ENCODE measurements at places on chromosomes 4 and X.

DNA sequence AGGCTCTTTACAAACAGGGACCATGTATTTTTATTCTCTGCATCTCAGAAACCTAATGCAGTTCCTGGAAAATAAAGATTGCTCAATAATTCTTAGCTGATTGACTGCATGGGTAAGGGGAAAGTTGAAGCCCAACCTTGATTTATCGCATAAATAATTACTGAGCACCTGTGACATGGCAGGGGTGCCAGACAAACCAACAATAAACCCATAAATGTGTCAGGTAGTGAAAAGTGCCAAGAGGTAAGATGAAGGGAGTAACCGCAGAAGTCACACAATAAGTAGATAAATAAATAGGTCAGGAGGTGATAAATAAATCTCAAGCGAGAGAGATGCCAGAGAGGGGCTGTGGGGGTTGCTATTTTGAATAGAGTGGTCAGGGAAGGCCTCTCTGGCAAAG, 20.1 kb upstream of the AP1S2 start:
- DNase-seq, result no peak
- no peaks in the 10 kb centered on the region for H3K36me3 ChIP-seq
- H3K27me3 ChIP-seq, result no peaks in the 10 kb centered on the region
- no peak overlapping the region for H3K4me3 ChIP-seq
- no peaks in the 10 kb centered on the region for H3K4me1 ChIP-seq

DNA sequence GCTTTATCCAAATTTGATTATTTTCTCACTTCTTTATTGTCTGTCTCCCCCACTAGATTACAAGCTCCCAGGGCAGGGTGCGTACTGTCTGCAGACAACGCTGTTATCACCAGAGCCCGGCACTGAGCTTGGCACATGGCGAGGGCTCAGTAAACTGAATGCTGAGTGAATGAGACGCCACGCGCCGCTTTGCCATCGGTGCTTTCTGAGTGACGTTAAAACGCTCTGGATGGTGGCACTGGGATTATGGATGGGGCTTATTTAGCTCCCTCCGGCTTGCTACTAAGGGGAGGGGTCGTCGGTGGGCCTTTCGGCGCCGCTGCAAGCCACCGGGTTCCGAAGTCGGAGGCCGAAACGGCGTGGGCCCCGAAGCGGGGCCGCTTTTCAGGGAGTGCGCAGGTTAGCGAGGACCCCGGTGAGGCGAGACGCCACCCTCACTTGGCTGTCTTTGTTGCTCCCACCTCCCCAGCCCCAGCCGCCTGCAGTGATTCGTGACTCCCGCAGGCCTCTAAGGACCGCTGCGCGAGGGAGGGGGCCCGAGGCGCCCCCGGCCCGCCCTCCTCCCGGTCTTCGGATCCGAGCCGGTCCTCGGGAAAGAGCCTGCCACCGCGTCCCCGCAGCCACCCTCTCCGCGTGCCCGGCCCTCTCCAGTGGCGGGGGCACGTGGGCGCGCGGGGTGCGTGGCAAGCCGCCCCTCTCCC, 569 bp upstream of the FHL1 start:
- no peak overlapping the region for H3K27ac ChIP-seq
- H3K4me3 ChIP-seq, result peak overlapping the region; percentile 62
- DNase-seq, result no peak

GRCh38 chr4:180341926-180342325, 1901.3 kb upstream of the TENM3 start:
- H3K4me3 ChIP-seq, result no peak overlapping the region
- H3K36me3 ChIP-seq, result no peaks in the 10 kb centered on the region
- H3K27ac ChIP-seq, result no peak overlapping the region
- H3K4me1 ChIP-seq, result no peaks in the 10 kb centered on the region
- no peaks in the 10 kb centered on the region for H3K27me3 ChIP-seq

- H3K4me1 ChIP-seq, result no peaks in the 10 kb centered on the region
- no peak within 1 kb of the TSS for H3K27ac ChIP-seq
- no peak for DNase-seq
- H3K27me3 ChIP-seq, result no peaks in the 10 kb centered on the region
- H3K4me3 ChIP-seq, result no peak within 1 kb of the TSS
Measured at GRCh38 chrX:152138388-152138784, at the start of gene MAGEA10. TSS of gene MAGEA10 (minus strand) at chrX:152138577. CDS start at chrX:152135620, 2,957 bp downstream.

DNA sequence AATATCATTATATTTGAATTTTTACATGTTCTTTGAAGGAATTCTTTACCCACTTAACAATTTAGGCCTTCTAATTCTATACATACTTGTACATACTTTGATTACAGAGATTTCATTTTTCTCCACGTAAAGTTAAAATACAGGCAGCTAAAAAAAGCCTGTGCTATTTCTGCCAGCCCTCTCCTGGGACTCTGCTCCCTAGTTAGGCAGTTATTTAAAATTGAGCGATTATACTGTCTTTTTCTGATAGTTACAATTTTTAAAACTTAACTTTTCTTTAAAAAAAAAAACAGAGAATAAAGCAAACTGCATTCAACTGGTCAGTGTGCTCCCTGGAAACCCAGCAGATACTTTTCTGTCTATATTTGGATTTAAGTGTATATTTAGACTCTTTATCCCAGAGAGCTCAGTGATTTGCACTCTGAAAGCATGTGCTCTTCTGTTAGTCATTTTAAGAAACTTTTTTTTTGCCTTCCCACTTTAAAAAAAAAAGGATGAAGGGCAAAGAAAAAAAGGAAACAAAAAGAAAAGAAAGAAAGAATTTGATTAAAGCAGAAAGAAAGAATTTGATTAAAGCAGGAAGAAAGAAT, 18.1 kb upstream of the FAM241A start:
- no peak overlapping the region for H3K27ac ChIP-seq
- no peak overlapping the region for H3K4me3 ChIP-seq
- H3K36me3 ChIP-seq, result no peaks in the 10 kb centered on the region
- no peaks in the 10 kb centered on the region for H3K4me1 ChIP-seq
- peaks cover 4% of the 10 kb centered on the region for H3K27me3 ChIP-seq
- DNase-seq, result no peak

DNA sequence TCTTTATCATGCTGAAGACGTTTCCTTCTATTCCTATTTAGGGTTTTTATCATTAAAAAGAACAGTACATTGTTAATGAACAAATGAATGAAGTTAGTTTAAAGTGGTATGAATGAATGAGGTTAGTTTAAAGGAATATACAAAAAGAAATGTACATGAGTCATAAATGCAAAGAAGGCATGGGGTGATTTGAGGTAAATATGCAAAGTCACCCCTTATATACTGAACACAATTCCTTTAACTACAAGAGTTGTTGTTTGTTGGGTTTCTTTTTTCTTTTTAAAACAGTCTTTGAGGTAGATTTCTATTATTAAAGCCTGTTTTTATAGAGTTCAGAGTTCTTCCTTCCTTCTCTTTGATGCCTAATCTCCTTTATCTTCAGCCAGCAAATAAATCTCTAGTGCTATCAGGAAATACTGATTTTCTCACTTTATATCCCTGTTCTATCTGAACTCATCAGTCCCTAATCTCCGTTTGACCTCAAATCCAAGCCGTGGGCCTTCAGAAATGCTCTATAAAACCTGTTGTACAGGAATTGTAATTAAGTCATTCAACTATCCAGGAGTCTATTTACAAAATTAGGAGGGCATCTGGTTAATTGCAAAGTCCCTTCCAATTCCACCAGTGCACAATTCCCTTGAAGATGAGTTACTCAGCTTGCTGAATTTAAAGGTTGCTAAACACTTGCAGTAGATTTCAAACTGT, 31.6 kb upstream of the ABCG2 start:
- H3K4me3 ChIP-seq, result no peak overlapping the region
- DNase-seq, result no peak
- no peaks in the 10 kb centered on the region for H3K36me3 ChIP-seq
- no peak overlapping the region for H3K27ac ChIP-seq

GRCh38 chr4:185735866-185736400, 76.1 kb downstream of the SORBS2 start:
- H3K27ac ChIP-seq, result no peak overlapping the region
- H3K4me1 ChIP-seq, result no peaks in the 10 kb centered on the region
- H3K27me3 ChIP-seq, result no peaks in the 10 kb centered on the region
- no peaks in the 10 kb centered on the region for H3K36me3 ChIP-seq
- no peak overlapping the region for H3K4me3 ChIP-seq
- no peak for DNase-seq
